ENCODE measurements at places on chromosomes 7 and 10.

DNA sequence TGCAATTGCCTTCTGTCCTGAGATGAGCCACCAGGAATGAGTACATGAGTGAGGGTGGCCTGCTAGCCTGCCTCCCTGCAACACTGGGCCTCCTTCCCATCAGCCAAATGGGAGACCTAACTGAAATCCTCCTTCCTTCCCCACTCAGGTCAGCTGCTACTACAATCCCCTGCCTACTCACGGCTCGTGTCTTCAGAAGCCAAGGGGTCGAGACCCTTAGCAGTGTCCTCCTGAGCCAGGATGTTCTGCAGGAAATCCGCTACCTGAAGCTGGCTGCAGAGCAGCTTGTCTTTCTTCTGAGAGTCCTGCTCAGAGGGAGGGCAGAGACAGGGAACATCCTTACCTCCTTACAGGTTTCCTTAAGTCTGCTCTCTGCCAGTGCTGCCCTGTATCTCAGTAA lies 1.2 kb downstream of the ZWINT start:
- DNase-seq: no peak

DNA sequence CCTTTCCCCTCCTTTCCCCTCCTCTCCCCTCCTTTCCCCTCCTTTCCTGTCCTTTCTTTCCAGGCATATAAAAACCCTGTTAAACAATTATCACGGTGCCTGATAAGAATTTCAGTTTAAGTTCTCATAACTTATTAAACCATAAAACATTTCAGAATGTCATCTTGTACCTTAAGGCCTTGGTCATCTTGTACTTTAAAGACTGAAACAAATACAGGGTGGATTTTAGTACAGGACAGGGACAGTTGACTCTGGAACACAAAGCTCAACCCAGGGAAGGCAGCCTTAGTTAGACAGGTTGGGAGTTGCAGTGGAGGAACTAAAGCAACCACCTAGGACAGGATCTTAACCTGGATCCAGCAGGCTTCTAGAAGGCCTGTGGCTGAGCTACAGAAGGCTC lies 1.2 kb downstream of the AGR3 start:
- DNase-seq: no peak

DNA sequence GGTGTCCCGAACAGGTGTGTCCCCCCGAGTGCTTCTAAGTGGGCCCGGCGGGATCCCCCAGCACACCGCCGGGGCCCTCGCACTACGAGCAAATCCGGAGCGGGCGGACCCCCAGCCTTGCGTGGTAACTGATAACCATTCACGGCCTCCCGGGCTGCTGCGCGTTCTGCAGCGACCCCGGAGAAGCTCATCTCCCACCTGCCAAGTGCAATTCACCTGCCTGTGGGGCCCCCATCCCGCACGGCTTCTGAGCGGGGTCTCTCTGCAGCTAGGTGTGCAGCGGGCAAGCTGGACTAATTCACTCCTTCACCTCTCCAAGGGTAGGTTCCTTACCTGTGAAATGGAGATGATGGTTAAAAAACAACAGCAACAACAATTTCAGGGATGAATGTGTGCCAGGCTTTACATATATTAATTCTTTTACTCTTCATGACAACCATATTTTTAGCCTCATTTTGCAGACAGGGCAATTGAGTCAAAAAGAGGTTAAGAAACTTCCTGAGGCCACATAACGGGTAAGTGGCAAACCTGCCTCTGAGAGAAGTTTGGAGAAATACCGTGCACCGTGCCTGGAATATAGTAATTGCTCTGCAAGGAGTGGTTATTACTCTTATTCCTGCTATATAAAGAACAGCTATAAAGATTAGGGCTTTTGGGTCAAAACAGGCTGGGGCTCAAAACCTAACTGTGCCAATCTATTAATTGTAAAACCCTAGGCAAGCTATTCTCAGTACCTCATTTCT lies 652 bp upstream of the PODXL start:
- DNase-seq: no peak

DNA sequence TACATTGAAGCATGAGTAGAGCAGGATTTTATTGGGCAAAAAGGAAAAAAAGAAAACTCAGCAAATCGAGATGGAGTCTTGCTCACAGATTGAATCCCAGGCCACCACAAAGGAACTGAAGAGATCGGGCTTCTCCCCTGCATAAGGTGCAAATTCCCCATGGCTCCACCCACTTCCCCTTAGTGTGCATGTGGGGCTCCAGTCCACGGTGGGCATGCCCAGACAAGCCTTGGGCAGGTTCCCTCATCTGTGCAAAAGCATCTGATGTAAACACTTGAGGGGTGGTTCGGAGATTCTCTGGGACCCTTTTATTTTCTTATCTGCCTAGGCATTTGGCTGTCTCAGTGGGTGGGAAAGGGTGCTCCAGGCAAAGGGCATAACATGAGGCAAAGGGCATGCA lies 150.7 kb downstream of the CFTR start:
- DNase-seq: no peak

GRCh38 chr7:149664666-149665065 lies 108.7 kb downstream of the ZNF467 start:
- DNase-seq: no peak

DNA sequence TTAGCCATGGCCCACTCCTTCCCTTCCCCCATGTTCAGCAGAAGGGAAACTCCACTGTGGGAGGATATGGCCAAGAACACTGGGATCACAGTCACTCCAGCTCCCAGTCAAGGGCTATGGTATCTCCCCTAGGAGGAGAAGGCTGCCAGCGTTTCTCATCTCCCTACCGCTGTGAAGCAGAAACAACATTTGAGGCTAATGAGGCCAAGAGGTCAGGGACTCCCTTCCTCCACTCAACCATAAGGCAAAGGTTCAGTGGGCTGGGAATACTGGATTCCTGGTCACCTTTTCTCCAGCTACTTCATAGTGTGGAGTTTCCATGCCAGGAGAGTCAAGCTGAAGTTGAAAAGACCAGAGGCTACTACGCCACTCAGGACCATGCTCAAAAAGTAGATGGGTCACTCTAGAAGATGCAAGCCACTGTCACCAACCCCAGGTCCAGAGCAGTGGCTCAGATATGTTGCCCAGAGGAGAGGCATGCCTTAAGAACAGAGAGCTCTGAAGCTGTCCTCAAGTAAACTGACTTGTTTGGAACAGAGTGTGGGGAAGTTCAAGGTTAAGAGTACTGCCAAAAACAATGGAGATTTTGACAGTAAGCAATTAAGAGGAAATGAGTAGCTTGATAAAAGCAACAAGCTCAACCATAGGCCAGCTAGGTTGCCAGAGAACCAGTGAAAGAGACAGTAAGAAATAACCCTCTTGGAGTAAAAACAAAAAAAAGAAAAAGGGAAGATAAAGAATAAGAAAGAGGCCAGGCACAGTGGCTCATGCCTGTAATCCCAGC lies 3.8 kb upstream of the TMEM140 start:
- DNase-seq: no peak

GRCh38 chr7:28075674-28076358 lies 104.8 kb downstream of the JAZF1 start:
- no peak for DNase-seq

- DNase-seq: no peak
Observed at GRCh38 chr7:104985259-104985617, 28.8 kb upstream of the KMT2E start.

DNA sequence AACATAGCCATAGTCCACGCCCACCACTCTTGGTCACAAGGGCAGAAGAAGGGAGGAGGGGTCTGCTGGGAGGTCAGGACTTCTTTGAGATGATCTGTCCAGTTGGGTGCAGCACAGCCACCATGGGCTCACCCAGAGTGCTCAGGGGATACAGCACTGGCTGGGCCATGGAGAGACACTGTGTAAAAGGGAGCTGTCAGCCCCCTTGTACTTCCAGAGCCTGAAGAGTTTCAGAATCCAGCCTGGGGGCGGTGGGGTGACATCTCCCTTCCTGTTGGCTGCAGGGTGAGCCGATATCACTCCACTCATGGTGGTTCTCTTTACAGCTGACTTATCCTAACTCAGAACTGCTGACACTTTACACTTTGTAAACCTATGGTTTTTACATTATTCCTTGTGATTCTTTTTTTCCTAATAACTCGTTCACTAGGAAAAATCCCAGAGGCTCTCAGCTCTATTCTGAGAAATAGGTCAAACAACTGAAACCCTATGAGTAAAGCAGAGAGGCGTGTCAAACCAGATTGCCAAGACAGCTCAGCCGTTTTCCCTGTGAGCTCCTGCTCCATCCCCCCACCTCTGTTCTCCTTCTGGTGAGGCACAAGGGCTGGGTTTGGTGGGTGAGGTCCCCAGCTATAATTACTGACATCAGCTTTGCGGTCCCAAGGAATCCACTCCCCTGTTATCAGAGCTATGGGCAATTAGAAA lies 3.2 kb upstream of the MRPS24 start:
- no peak for DNase-seq

DNA sequence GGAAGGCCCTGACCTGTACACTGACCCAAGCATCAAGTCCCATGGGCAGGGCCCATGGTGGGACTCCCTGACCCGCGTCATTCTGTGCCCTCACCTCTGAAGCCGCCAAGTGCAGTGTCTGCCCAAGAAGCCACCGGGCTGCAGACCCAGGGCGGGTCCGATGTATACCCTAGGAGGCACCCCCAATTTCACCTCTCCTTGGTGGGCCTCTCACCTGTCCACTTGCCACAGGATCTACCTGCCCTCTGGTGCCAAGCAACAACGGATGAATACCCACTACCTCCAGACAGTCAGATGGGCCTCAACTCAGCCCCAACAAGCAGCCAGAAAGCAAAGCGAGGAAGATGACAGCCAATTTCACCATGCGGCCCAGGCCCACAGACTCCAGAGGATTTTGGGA lies 92.6 kb downstream of the CTBP2 start:
- no peak for DNase-seq

GRCh38 chr10:121961456-121961855 lies 13.6 kb downstream of the NSMCE4A start:
- DNase-seq: no peak

GRCh38 chr7:13602036-13602435 lies 387.4 kb downstream of the ETV1 start:
- no peak for DNase-seq

- DNase-seq: no peak
Observed at GRCh38 chr7:75953931-75954330, 39.0 kb downstream of the POR start.

DNA sequence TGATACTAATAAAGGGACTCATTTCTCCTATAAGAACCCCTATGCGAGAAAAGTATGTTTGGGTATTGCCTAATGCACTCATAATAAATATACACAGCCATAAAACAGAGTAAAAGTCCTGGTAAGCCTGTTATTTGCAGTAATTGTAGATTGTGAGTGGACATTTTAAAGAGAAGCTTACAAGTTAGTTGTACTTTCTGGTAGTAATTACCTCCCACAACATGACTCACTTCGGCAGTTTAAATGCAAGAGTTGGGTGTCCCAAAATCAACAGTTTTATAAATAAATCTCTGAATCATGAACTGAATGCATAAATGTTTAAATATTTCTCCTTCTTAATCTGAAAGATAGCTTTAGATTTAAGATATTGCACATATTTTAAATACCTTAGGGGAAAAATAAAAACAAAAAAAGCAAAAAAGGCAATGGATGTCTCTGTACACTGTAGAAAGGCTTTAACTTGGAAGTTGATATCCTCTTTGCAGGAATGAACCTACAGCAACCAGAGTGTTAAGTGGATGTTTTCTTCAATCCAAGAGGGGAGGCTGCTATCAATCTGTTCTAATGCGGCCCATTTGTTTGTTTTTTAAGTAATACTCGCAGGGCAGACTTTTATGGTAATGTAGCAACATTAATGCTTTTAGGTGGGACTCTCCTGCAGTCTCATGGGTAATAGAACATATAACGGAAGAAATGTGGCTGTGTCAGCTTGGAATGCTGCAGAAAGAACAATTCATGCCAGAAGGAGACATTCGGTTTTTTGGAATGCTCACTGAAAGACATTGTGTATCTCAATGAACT lies 57.3 kb upstream of the ZEB1 start:
- DNase-seq: no peak

- DNase-seq: no peak
Observed at GRCh38 chr7:70640266-70640833, 491.6 kb upstream of the GALNT17 start.

DNA sequence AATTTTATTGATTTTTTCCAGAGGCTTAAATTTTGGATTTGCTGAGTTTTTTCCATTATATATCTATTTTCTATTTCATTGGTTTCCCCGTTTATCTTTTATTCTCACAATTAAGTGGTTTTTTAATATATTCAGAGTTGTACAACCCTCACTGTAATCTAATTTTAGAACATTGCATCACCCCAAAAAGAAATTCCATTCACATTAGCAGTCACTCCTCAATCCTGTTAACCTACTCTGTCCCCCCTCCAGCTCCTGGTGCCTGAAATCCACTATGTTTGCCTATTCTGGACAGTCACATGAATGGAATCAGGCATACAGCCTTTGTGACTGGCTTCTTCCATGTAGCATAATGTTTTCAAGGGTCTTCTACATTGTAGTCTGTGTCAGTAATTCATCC lies 55.8 kb upstream of the ITGA8 start:
- no peak for DNase-seq

- DNase-seq: no peak
Observed at GRCh38 chr10:22605168-22605567, 109.2 kb downstream of the PIP4K2A start.

GRCh38 chr10:68553138-68553537 lies 7.0 kb upstream of the TET1 start:
- no peak for DNase-seq

GRCh38 chr10:52578871-52579405 lies 193.6 kb downstream of the MBL2 start:
- DNase-seq: no peak

DNA sequence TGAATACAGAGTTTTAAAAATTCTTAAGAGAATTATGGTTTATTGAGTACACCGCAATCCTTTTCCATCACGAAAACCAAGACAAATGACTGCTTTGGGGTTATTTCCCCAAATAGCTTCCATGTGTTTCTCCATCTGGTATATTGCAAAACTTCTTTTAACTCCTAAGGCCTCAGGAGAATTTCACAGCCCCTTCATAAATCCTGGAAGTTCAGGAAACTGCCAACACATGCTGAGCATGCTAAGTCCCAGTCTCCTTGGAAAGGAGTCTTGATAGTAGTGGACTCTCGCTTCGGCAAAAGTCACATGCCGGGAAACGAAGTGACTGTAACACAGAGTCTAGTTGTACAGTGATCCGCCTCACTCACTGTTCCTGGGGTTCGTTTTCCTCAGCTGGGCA lies 88.1 kb upstream of the RSU1 start:
- DNase-seq: no peak

- DNase-seq: no peak
Observed at GRCh38 chr10:30784897-30785605, 155.5 kb upstream of the LYZL2 start.

DNA sequence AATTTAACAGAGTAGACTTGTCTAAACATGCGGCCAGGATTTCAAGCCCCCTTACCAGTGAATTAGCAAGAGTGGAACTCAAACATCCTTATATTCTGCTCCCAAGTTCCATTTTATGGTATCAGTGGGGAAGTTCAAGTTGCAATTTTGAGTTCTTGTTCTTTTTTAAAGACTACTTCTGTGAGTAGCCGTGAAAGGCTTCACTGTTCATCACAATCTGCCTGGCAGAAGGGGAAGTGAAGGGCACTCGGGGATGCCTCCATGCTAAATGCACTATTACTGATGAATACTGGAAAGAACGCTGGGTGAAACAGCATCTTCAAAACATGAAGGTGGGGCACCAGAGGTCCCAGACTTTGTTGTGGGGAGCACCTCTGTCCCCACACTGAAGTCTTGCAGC lies 22.4 kb upstream of the FGL2 start:
- no peak for DNase-seq

Data from T-helper 22 cell (primary cell).